Caco-2 (cell line): ENCODE measurements at places on chromosomes 4 and X. TPM values are rescaled to one million over a fixed set of nuclear protein-coding genes. Genes with fewer than 3 reads are reported as not detected.

GRCh38 chrX:131802836-131803626, 220.1 kb upstream of the STK26 start:
- no peaks in the 10 kb centered on the region for H3K27me3 ChIP-seq
- no peaks in the 10 kb centered on the region for H3K4me1 ChIP-seq
- no peak for DNase-seq
- no peak overlapping the region for H3K4me3 ChIP-seq
- no peak overlapping the region for H3K27ac ChIP-seq
- no peaks in the 10 kb centered on the region for H3K36me3 ChIP-seq

GRCh38 chrX:11588097-11588496, 77.6 kb downstream of the ARHGAP6 start:
- no peaks in the 10 kb centered on the region for H3K36me3 ChIP-seq
- no peak overlapping the region for H3K4me3 ChIP-seq
- H3K4me1 ChIP-seq = no peaks in the 10 kb centered on the region
- H3K27me3 ChIP-seq = no peaks in the 10 kb centered on the region
- no peak for DNase-seq
- H3K27ac ChIP-seq = no peak overlapping the region

- no peaks in the 10 kb centered on the region for H3K27me3 ChIP-seq
- no peak for DNase-seq
- no peaks in the 10 kb centered on the region; the same call in 1 of the 2 replicates for H3K36me3 ChIP-seq
- H3K4me3 ChIP-seq = no peak overlapping the region
Observed at GRCh38 chr4:8538703-8539567, 41.3 kb upstream of the GPR78 start.

GRCh38 chrX:101081231-101081630, 2.6 kb downstream of the TMEM35A start:
- no peaks in the 10 kb centered on the region for H3K4me1 ChIP-seq
- H3K27ac ChIP-seq = no peak overlapping the region
- DNase-seq = no peak

GRCh38 chr4:47010912-47011446, 17.6 kb upstream of the GABRA4 start:
- H3K27me3 ChIP-seq = no peaks in the 10 kb centered on the region
- H3K27ac ChIP-seq = no peak overlapping the region
- H3K36me3 ChIP-seq = no peaks in the 10 kb centered on the region
- DNase-seq = no peak
- H3K4me1 ChIP-seq = peaks cover 8% of the 10 kb centered on the region; the same call in 1 of the 2 replicates
- no peak overlapping the region for H3K4me3 ChIP-seq

GRCh38 chr4:8032381-8032780, 92.7 kb upstream of the AFAP1 start:
- no peaks in the 10 kb centered on the region for H3K36me3 ChIP-seq
- no peaks in the 10 kb centered on the region for H3K27me3 ChIP-seq
- H3K27ac ChIP-seq = no peak overlapping the region
- no peak overlapping the region for H3K4me3 ChIP-seq
- no peak for DNase-seq
- H3K4me1 ChIP-seq = no peaks in the 10 kb centered on the region

DNA sequence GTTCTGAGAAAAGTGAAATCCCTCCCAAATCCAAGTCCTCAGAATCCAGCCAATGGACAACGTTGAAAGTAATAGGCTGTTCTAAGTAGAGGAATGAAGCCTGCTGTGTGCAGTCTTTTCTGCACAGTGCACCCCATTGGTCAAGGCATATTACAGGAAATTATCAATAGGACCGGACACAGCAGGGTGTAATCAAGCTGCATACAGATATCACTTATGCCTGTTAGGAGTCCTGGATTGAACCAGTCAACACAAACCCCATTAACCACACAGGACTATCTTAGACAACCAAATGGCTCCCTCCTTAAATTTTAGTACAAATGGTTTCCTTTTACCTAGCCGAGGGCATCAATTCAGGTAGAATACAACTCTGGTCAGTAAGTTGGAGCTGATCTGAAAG, 34.2 kb upstream of the MAGEA8 start:
- H3K27ac ChIP-seq = no peak overlapping the region
- DNase-seq = no peak
- no peaks in the 10 kb centered on the region for H3K36me3 ChIP-seq

TBX22 gene
- not detected in 2 replicates for total RNA-seq

GRCh38 chr4:77152421-77152820, 4.6 kb upstream of the CCNG2 start:
- no peak for DNase-seq
- no peak overlapping the region for H3K4me3 ChIP-seq
- H3K27ac ChIP-seq = no peak overlapping the region
- H3K27me3 ChIP-seq = no peaks in the 10 kb centered on the region
- H3K36me3 ChIP-seq = no peaks in the 10 kb centered on the region

DNA sequence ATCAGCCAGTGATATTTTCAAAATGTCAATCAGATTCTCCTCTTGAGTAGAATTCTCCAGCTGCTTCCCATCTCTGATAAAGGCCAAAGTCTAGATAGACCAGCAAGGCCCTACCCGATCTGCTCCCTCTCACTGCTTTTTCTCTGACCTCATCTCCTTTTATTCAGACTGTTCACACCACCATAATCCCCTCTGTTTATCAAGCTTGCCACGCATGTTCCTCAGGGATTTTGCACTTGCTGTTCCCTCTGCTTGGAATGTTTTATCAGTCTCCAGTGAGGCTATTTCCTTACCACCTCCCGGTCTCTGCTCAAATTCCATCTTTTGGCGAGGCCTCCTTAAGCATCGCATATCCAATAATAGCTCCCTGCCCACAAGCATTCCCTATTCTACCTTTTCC, 20.1 kb downstream of the NOCT start:
- no peaks in the 10 kb centered on the region for H3K27me3 ChIP-seq
- DNase-seq = no peak
- H3K4me1 ChIP-seq = no peaks in the 10 kb centered on the region
- H3K4me3 ChIP-seq = no peak overlapping the region

MAB21L2 gene
- total RNA-seq = not detected in 2 replicates

MAGEB10 gene
- total RNA-seq = not detected in 2 replicates

DNA sequence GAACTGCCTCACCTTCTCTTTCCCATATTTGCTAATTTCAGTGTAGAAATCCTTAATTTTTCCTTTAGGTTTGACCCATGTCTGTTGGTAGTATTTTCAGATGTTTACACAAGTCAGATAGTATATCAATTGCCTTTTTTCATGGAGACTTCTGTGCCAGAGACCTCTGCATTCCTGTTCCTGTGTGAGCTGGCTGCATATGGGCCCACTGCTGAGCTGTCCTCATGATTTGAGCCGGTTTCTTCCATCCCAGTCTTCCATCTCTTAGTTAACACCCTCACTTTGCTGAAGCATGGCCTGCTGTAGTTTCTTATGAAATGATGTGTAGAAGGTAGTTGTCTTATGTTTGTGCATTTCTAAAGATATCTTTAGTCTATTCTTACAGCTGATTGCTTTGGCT, 40.0 kb downstream of the CDS1 start:
- no peaks in the 10 kb centered on the region for H3K36me3 ChIP-seq
- no peaks in the 10 kb centered on the region for H3K4me1 ChIP-seq
- H3K27me3 ChIP-seq = no peaks in the 10 kb centered on the region

GRCh38 chr4:114694770-114695169, 96.2 kb downstream of the UGT8 start:
- peak; percentile 12 for DNase-seq
- no peaks in the 10 kb centered on the region for H3K4me1 ChIP-seq
- no peaks in the 10 kb centered on the region for H3K27me3 ChIP-seq
- no peak overlapping the region for H3K4me3 ChIP-seq

- no peaks in the 10 kb centered on the region for H3K27me3 ChIP-seq
- H3K36me3 ChIP-seq = no peaks in the 10 kb centered on the region
- H3K27ac ChIP-seq = no peak overlapping the region
- H3K4me3 ChIP-seq = no peak overlapping the region
- no peaks in the 10 kb centered on the region for H3K4me1 ChIP-seq
Observed at GRCh38 chrX:15567886-15568616, 32.7 kb downstream of the ACE2 start.

GRCh38 chr4:185358514-185358913, 37.2 kb downstream of the LRP2BP start:
- H3K36me3 ChIP-seq = no peaks in the 10 kb centered on the region
- no peak for DNase-seq
- no peak overlapping the region for H3K27ac ChIP-seq

MND1 gene
- 19.8 and 21.8 TPM in 2 replicates for total RNA-seq

DNA sequence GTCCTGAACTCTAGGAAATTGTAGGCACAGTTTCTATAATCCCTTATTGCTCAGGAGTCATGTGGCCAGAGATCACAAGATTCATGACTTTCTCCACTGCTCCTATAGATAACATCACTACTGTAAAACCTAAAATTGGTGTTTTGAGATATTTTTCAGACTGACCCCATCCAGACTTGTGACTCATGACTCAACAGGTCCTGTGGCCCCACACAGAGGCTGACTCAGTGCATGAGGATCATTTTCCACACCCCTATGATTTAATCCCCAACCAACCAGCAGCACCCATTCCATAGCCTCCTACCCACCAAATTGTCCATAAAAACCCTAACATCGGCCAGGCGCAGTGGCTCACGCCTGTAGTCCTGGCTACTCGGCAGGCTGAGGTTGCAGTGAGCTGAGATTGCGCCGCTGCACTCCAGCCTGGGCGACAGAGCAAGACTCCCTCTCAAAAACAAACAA, 13.2 kb upstream of the XIAP start:
- no peaks in the 10 kb centered on the region for H3K4me1 ChIP-seq
- no peak overlapping the region for H3K27ac ChIP-seq
- H3K27me3 ChIP-seq = no peaks in the 10 kb centered on the region
- no peak for DNase-seq
- no peaks in the 10 kb centered on the region for H3K36me3 ChIP-seq

DNA sequence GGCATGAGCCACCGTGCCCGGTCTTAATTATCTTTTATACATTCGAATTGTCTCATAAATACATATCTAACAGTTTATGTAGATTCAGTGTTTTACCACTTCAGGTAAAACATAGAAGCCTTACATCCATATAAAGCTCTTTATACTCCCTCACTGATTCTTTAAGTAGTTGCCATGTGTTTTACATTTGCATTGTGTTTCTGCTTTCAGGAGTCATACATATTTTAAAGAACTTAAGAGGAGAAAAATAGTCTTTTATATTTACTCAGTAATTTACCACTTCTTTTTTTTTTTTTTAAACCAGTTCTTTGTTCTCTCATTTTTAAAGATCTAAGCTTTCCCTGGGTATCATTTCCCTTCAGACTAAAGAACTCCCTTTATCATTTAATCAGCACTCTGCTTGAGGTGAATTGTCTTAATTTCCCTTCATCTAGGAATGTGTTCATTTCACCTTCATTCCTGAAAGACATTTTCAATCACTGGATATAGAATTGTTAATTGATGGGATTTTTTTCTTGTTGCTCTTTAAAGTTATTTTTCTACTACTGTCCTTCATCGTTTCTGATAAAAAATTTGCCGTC, 324.3 kb upstream of the ZCCHC13 start:
- no peak for DNase-seq
- 0 out of 2 replicates have a peak, but pooled peaks cover 7% of the 10 kb centered on the region for H3K4me1 ChIP-seq
- no peaks in the 10 kb centered on the region for H3K27me3 ChIP-seq
- H3K4me3 ChIP-seq = no peak overlapping the region
- H3K27ac ChIP-seq = no peak overlapping the region

DNA sequence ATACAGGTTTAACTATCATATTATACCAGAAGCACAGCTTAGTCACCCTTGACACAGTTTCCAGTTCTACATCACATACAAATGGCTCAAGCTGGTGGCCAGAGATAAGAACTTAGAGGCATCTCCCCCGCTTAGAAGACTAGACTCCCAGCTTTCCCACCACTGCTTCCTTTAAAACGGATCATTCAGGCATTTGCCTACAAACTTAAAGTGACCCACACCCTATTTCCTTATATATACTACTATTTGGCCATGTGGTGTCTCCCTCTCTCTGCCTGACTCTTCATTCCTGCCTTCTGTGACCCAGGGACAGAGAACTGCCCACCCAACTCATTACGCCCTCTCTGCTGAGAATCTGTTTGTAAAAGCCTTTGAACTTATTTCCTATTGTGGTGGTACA, 781.2 kb upstream of the DIAPH2 start:
- H3K4me3 ChIP-seq = no peak overlapping the region
- H3K36me3 ChIP-seq = no peaks in the 10 kb centered on the region
- H3K27ac ChIP-seq = no peak overlapping the region
- H3K27me3 ChIP-seq = no peaks in the 10 kb centered on the region
- H3K4me1 ChIP-seq = no peaks in the 10 kb centered on the region

GRCh38 chr4:144582105-144582850, 63.7 kb upstream of the HHIP start:
- no peak overlapping the region for H3K4me3 ChIP-seq
- H3K27ac ChIP-seq = no peak overlapping the region
- H3K4me1 ChIP-seq = no peaks in the 10 kb centered on the region
- H3K36me3 ChIP-seq = no peaks in the 10 kb centered on the region

- no peak overlapping the region for H3K27ac ChIP-seq
- DNase-seq = no peak
- H3K4me1 ChIP-seq = no peaks in the 10 kb centered on the region
- no peak overlapping the region for H3K4me3 ChIP-seq
Observed at GRCh38 chr4:156576946-156577345, 394.7 kb downstream of the PDGFC start.

TCEAL6 gene
- not detected in 2 replicates for total RNA-seq

HPSE gene
- total RNA-seq = 3.1 and 3.9 TPM in 2 replicates

DNA sequence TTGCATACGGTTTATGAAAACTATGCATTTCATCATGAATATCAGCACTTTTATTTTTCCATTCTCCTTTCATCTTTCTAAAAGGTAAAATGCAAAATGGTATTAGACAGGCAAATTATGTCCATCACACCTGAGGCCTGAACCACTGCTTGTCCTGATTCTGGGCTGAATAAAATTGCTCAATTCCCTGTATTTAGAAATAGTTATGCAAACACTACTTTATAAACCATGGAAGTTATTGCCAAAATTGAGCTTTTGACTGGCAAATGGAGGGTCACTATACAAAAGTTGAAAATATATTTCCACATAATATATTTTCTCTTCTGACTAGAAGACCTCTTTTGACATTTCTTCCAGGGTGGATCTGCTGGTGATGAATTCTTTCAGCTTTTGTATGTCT, 21.1 kb downstream of the FAM47E start:
- H3K4me1 ChIP-seq = peaks cover 9% of the 10 kb centered on the region
- H3K27ac ChIP-seq = no peak overlapping the region
- H3K36me3 ChIP-seq = no peaks in the 10 kb centered on the region
- H3K27me3 ChIP-seq = no peaks in the 10 kb centered on the region

BLTP1 gene
- total RNA-seq = 29.5 and 32.0 TPM in 2 replicates

NKRF gene
- total RNA-seq = 14.4 and 16.6 TPM in 2 replicates

CCDC120 gene
- total RNA-seq = 16.7 and 17.6 TPM in 2 replicates

GRCh38 chrX:308821-309520, 9.6 kb downstream of the GTPBP6 start:
- no peak overlapping the region for H3K4me3 ChIP-seq
- H3K27me3 ChIP-seq = no peaks in the 10 kb centered on the region
- peaks cover 7% of the 10 kb centered on the region for H3K36me3 ChIP-seq
